Central memory CD8-positive, alpha-beta T cell (primary cell): ENCODE measurements at places on chromosomes 3 and 15.
A peak's percentile ranks its signal among the peaks of the same experiment; 100 is the strongest.

GRCh38 chr3:194750491-194750828 is 64.8 kb downstream of the FAM43A start:
- H3K36me3 ChIP-seq, result peaks cover 1% of the 10 kb centered on the region
- H3K4me1 ChIP-seq, result no peaks in the 10 kb centered on the region
- DNase-seq, result no peak
- no peaks in the 10 kb centered on the region for H3K27me3 ChIP-seq

- H3K4me3 ChIP-seq, result no peak overlapping the region
- H3K36me3 ChIP-seq, result no peaks in the 10 kb centered on the region
- H3K27me3 ChIP-seq, result no peaks in the 10 kb centered on the region
- DNase-seq, result no peak
Observed at GRCh38 chr3:116246406-116246980, 198.8 kb downstream of the LSAMP start.

- peaks cover 24% of the 10 kb centered on the region for H3K4me1 ChIP-seq
- H3K36me3 ChIP-seq, result peaks cover 18% of the 10 kb centered on the region
- peak overlapping the region; percentile 97 for H3K4me3 ChIP-seq
Observed at GRCh38 chr3:8964436-8965370, 1.4 kb upstream of the RAD18 start.

- no peak overlapping the region for H3K27ac ChIP-seq
- H3K4me3 ChIP-seq, result peak overlapping the region; percentile 64
- H3K36me3 ChIP-seq, result peaks cover 34% of the 10 kb centered on the region
- no peaks in the 10 kb centered on the region for H3K27me3 ChIP-seq
Observed at GRCh38 chr3:66303491-66303901, 82.7 kb downstream of the SLC25A26 start.

GRCh38 chr15:77836121-77836692 is 203.5 kb upstream of the LINGO1 start:
- H3K4me1 ChIP-seq, result no peaks in the 10 kb centered on the region
- H3K27ac ChIP-seq, result no peak overlapping the region
- no peak overlapping the region for H3K4me3 ChIP-seq

DNA sequence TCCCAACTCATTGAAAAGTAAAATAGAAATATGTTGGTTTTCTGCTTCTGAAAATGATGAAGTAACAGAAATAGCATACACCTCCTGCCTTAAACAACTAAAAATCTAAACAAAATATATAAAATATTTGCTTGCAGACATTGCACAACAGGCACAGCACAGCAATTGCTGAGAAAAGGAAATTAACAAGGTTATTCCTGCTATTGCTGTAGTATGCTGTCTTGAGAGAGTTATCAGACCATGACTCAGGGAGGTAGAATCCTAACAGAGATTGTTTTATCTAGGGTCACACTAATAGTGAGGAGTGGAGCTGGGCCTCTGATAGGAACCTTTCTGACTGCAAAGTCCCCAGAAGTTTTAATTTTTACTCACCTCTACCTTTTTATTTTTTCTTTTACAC is 72.6 kb downstream of the ZBTB20 start:
- peaks cover 37% of the 10 kb centered on the region for H3K4me1 ChIP-seq
- no peak overlapping the region for H3K4me3 ChIP-seq
- no peaks in the 10 kb centered on the region for H3K27me3 ChIP-seq
- H3K27ac ChIP-seq, result no peak overlapping the region
- no peak for DNase-seq

DNA sequence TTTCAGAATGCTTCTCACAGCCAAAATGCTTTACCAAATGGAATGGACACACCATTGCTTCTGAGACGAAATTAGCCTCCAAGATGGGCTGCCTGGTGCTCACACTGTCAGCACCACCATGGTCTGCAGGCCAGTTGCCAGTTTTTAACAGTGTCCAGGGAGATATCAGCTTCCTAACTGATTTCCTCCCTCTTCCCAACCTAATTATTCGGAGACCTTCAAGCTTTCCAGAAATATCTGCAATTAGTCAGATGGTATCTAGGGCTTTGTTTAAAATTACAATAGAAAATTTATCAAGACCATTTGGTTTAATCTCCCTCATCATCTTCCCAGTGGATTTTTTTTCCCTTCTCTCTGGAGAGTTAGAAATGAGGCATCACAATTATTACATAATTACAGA is 287.5 kb downstream of the ZPLD1 start:
- no peak overlapping the region for H3K4me3 ChIP-seq
- H3K4me1 ChIP-seq, result no peaks in the 10 kb centered on the region
- no peak for DNase-seq
- H3K36me3 ChIP-seq, result no peaks in the 10 kb centered on the region
- H3K27me3 ChIP-seq, result no peaks in the 10 kb centered on the region

- no peaks in the 10 kb centered on the region for H3K4me1 ChIP-seq
- no peak overlapping the region for H3K4me3 ChIP-seq
- no peak overlapping the region for H3K27ac ChIP-seq
- no peak for DNase-seq
Observed at GRCh38 chr3:38916706-38917105, 100.7 kb upstream of the SCN10A start.

- no peak overlapping the region for H3K4me3 ChIP-seq
- no peaks in the 10 kb centered on the region for H3K4me1 ChIP-seq
- no peak overlapping the region for H3K27ac ChIP-seq
- H3K27me3 ChIP-seq, result peaks cover 25% of the 10 kb centered on the region
- DNase-seq, result no peak
- no peaks in the 10 kb centered on the region for H3K36me3 ChIP-seq
Observed at GRCh38 chr15:74978503-74978902, 16.9 kb upstream of the SCAMP5 start.

DNA sequence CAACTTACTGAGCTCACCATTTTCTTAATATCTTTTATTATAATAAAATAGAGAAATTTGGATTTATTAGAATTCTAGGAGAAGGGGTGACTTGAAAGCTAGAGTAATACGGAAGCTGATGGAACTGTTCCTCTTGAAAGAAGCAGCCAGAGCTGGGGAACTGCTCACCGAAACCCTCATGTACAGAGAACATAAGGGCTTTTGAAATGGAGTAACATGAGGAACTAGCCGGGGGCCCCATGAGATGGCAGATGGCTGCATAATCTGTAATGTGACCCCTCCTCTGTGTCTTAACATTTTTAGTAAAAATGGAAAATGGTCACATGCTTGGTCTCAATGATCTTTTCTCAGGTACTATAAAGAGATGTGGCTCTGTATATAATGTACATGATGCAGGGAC is 15.7 kb upstream of the DYNC1LI1 start:
- no peaks in the 10 kb centered on the region for H3K4me1 ChIP-seq
- no peaks in the 10 kb centered on the region for H3K27me3 ChIP-seq
- no peak overlapping the region for H3K4me3 ChIP-seq
- H3K27ac ChIP-seq, result no peak overlapping the region
- DNase-seq, result no peak
- H3K36me3 ChIP-seq, result no peaks in the 10 kb centered on the region

DNA sequence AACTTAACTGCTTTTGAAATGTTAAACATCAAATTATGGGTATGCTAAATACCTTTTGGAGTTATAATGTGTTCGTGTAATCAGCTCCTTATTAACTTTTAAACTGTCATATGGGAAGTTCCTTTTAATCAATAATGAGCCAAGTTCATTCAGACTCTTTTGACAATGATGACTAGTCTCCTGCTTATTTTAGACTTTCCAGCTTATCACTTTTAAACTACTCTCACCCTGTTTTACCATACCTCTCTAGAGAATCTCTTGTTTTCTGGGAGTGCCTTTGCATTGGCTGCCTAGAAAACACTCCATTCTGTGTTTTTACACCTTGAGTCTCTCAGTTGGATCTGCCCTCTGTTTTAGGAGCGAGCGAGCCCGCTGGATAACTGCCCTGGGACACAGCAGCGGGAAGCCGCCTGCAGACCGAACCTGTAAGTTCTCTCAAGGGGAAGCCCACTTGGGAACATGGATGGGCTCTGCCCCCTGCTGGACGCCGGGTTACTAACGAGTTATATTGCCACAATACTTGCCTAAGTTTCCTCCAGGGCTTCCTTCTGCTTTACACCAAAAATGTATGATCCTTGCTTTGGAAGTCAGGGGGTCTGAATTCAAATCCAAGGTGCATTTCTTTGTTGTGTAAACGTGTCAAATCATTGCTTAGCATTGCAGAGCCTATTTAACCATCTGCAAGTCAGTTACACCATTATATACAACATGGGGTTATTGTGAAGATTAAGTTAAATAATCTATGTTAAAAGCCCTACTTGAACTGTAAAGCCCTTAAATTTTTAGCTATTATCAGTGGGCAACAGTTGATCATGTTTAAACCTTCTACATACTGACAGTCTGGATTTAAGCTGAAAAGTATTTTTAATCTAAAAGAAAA is 71.3 kb downstream of the DHX36 start:
- no peaks in the 10 kb centered on the region for H3K27me3 ChIP-seq
- H3K4me3 ChIP-seq, result no peak overlapping the region

DNA sequence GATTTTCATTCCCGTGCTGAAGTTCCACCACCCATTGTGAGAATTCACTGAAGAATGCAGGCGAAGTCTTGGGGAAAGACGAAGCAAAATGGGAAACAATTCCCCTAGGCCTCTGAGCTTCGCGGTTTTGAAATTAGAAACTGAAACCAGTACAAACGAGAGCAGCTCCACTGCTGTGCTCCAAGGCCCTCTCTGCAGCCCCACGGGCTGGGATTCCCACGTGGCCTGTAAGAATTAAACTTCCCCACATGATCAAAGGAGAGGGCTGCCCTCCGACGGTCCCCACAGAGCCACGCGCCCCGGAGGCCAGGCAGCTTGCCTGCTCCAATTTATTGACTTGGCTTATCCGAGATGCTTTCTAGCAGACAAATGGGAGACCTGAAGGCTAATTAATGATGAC is 144.0 kb downstream of the GREM1 start:
- DNase-seq, result no peak
- H3K36me3 ChIP-seq, result no peaks in the 10 kb centered on the region
- peaks cover 5% of the 10 kb centered on the region for H3K4me1 ChIP-seq
- no peak overlapping the region for H3K4me3 ChIP-seq
- no peak overlapping the region for H3K27ac ChIP-seq

- DNase-seq, result no peak
- peak overlapping the region; percentile 92 for H3K27ac ChIP-seq
- H3K36me3 ChIP-seq, result peaks cover 7% of the 10 kb centered on the region
Observed at GRCh38 chr3:62319570-62320243, 53.6 kb downstream of the FEZF2 start.

GRCh38 chr3:46353647-46354410 is at the start of gene CCR2:
TSS of gene CCR2 (plus strand) at chr3:46354111. CDS start at chr3:46357528, 3,417 bp downstream.
- no peaks in the 10 kb centered on the region for H3K27me3 ChIP-seq
- H3K27ac ChIP-seq, result peak within 1 kb of the TSS; percentile 61
- peaks cover 3% of the 10 kb centered on the region for H3K36me3 ChIP-seq
- peak within 1 kb of the TSS; percentile 58 for H3K4me3 ChIP-seq
- no peak for DNase-seq

GRCh38 chr3:45218578-45219390 is 7.3 kb downstream of the TMEM158 start:
- H3K4me3 ChIP-seq, result no peak overlapping the region
- no peak for DNase-seq
- no peaks in the 10 kb centered on the region for H3K4me1 ChIP-seq
- H3K27ac ChIP-seq, result no peak overlapping the region

DNA sequence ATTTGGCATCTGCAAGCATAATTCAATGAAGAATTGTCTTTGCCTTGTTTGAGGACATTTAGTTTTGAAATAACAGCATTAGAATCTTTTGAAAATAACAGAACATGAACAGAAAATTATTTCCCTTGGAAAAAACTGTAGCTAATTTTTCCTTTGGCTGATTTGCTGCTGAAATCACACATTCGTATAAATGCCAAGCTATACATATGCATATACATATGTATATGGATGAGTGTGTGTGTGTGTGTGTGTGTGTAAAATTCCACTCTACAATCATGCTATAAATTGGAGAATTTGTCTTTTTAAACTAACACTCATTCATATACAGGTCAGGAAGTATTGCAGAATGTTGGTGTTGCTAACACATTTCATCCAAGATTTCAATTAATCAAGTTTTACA is 57.9 kb downstream of the SAMMSON start:
- DNase-seq, result no peak
- no peak overlapping the region for H3K4me3 ChIP-seq
- no peak overlapping the region for H3K27ac ChIP-seq
- H3K36me3 ChIP-seq, result no peaks in the 10 kb centered on the region
- H3K27me3 ChIP-seq, result no peaks in the 10 kb centered on the region
- H3K4me1 ChIP-seq, result no peaks in the 10 kb centered on the region

- no peaks in the 10 kb centered on the region for H3K4me1 ChIP-seq
- no peak for DNase-seq
- no peak overlapping the region for H3K27ac ChIP-seq
- H3K36me3 ChIP-seq, result no peaks in the 10 kb centered on the region
- peaks cover 11% of the 10 kb centered on the region for H3K27me3 ChIP-seq
Observed at GRCh38 chr3:72229952-72230351, 445.0 kb upstream of the PROK2 start.

- H3K4me1 ChIP-seq, result no peaks in the 10 kb centered on the region
- H3K36me3 ChIP-seq, result no peaks in the 10 kb centered on the region
- H3K27ac ChIP-seq, result no peak overlapping the region
- H3K4me3 ChIP-seq, result no peak overlapping the region
- no peaks in the 10 kb centered on the region for H3K27me3 ChIP-seq
Observed at GRCh38 chr15:25947323-25948314, 84.5 kb upstream of the ATP10A start.

- no peaks in the 10 kb centered on the region for H3K4me1 ChIP-seq
- H3K4me3 ChIP-seq, result no peak overlapping the region
- DNase-seq, result no peak
- H3K27ac ChIP-seq, result no peak overlapping the region
- peaks cover 5% of the 10 kb centered on the region for H3K36me3 ChIP-seq
Observed at GRCh38 chr3:180383332-180384020, 218.5 kb upstream of the TTC14 start.

DNA sequence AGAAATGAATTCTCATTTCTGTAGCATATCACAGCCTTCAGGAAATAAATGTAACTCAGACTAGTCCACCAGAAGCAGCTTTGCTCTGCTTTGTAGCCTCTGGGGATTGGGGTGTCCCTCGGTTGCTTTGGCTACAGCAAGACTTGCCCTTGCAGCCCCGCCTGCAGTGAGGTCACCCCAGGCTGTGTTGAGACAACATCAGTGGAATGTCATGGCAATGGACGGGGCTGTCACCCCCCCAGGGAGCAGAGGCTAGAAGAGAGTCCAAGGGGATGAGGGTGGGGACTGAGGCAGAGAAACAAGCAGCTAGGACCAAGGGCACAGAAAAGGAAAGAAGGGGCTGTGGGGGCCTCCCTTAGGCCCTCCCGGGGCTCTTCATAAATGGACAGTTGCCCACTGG is 854 bp downstream of the CLEC3B start:
- H3K27me3 ChIP-seq, result peaks cover 38% of the 10 kb centered on the region
- no peaks in the 10 kb centered on the region for H3K4me1 ChIP-seq
- no peak overlapping the region for H3K27ac ChIP-seq
- H3K4me3 ChIP-seq, result no peak overlapping the region
- no peak for DNase-seq

DNA sequence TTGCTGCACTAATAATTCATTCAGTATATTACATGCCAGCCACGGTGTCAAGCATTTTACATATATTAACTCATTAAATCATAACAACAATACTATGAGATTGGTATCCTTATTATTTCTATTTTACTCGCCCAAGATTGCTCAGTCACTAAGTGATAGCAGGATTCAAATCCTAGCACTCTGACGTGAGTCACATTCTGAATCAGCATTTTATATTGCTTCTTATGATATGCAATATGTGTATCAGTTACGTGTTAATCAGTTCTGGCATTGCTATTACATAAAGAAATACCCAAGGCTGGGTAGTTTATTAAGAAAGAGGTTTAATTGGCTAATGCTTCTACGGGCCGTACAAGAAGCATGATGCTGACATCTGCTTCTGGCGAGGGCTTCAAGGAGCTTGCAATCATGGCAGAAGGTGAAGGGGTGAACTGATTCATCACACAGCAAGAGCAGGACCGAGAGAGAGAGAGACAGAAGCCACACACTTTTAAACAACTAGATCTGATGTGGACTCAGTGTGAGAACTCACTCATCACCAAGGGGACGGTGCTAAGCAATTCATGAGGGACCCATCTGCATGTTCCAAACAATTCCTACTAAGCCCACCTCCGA is 166.5 kb upstream of the TMCO5A start:
- no peak for DNase-seq
- no peak overlapping the region for H3K27ac ChIP-seq
- H3K27me3 ChIP-seq, result peaks cover 9% of the 10 kb centered on the region
- no peaks in the 10 kb centered on the region for H3K36me3 ChIP-seq
